ENCODE measurements at places on chromosomes 2 and 18.

DNA sequence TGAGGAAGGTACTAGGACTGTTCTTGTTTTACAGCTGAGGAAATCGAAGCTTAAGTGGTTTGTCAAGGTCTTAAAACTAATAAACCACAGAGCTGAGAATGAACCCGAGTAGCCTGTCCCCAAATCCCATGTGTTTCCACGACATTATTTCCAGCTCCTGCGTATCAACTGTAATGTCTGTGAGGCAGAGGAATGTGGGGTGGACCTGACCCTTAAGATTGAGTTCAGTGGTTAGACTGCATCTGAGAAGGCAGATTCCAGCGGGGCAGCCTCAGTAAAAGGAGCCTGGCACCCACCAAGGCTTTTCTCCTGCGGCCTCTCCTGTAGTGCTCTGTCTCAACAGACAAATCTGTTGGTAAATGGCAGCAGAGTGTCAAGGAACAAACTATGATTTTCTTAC is 81.9 kb upstream of the TMEM178A start:
- no peak for DNase-seq

DNA sequence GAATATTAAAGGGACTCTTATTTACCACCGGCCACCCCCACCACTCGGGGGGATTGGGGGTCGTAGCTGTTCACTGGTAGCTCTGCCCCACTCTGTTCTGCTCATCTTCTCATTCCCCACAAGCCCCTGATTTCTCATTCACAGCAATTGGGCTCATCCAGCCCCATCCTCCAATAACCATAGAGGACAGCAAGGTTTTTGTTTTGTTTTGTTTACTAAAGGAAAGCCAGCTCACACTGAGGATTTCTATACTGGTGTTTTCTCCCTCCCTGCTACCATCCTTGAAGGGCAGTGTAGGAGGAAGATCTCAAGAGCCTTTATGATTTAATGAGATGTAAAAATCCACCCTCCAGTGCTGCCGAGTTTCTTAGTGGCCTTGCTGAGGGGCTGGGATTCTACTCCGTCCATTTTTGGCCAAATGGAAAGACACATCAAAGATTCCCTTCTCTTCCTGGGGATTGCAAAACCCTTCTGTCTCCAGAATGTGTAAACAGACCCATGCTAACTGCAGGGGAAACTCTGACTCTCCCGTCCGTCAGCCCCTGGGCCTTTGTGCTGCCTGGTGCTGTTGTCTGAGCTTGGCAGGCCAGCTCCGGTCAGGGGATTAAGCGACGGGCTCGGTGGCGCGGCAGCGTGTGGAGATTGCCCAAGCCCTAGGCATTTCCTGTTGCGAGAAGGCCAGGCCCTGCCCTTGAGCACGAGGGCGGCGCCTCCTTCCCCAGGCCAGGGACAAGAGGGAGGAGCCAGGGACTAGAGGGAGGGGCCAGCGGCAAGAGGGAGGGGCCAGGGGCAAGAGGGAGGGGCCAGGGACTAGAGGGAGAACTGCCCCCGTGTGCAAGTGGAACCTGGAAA is 165.0 kb downstream of the ANTXR1 start:
- no peak for DNase-seq

- no peak for DNase-seq
Measured at GRCh38 chr2:36854241-36854640, 112.1 kb downstream of the STRN start.

DNA sequence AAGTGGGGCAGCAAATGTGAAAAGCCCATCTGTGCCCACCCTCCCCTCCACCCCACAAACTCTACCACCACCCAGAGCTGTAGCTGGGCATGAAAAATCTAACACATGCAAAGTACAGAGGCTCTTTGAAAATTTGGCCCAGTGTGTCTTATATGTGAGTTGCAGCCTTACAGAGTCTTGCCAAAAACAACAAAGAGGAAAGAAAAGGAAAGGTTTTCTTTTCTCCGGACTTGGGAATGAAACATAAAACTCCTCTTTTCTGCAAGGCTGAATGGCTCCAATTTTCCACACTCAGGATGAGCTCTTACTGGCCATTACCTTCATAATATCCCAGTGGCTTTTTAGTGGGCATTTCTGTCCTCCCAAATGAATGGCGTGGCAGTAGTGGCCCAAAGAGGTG is 27.9 kb upstream of the POU3F3 start:
- DNase-seq: no peak

GRCh38 chr2:38073211-38074057 is 2.5 kb downstream of the CYP1B1 start:
- DNase-seq: no peak

DNA sequence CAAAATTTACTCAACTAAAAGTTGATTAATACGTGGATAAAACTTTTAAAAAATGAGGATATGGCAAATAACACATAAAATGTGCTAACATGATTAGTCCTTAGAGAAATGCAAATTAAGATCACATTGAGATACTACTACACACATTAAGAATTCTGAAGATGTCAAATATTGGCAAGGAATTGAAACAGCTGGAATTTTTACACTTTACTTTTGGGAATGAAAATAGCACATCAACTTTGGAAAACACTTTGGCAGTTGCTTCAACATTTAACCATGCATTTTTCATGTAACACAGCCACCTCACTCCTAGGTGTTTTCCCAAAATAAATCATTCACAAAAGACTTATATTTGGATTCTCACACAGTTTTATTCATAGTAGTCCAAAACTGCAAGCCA is 687.9 kb upstream of the SETBP1 start:
- DNase-seq: no peak

- no peak for DNase-seq
Measured at GRCh38 chr18:7668392-7668791, 101.3 kb downstream of the PTPRM start.

GRCh38 chr2:98547092-98547790 is 61.1 kb downstream of the COA5 start:
- no peak for DNase-seq

- no peak for DNase-seq
Measured at GRCh38 chr2:210617732-210618330, 61.4 kb downstream of the CPS1 start.

- no peak for DNase-seq
Measured at GRCh38 chr2:109173311-109174171, 44.5 kb downstream of the SH3RF3 start.

DNA sequence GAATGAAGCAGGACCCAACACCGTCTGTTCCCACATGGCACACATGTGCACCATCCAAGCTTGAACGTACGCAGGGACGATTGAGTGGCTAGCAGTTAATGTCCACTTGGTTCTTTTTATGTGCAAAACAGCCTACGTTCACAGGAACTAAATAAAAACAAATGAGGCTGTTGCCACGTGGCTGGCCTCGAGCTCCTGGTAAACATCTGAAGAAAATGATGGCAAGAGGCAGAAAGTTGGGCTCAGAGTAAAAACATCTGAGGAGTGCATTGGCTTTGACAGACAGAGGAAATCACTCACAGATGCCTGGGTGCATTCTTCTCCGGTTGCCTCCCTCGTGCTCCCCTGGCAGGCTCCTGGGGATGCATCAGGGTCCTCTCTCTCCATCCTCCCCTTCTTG is 177.9 kb downstream of the NRP2 start:
- DNase-seq: no peak

- no peak for DNase-seq
Measured at GRCh38 chr2:177799531-177799930, 273.0 kb downstream of the PDE11A start.

GRCh38 chr2:145905371-145905770 is 1385.5 kb upstream of the ZEB2 start:
- no peak for DNase-seq

GRCh38 chr18:21327101-21327500 is 85.1 kb downstream of the GREB1L start:
- no peak for DNase-seq

GRCh38 chr2:84033347-84033974 is 425.6 kb downstream of the SUCLG1 start:
- DNase-seq: no peak

- DNase-seq: no peak
Measured at GRCh38 chr2:38925982-38926381, 36.3 kb downstream of the ARHGEF33 start.

- no peak for DNase-seq
Measured at GRCh38 chr2:71460595-71461303, 7.4 kb downstream of the DYSF start.

- DNase-seq: no peak
Measured at GRCh38 chr2:1740716-1741589, 3.4 kb downstream of the PXDN start.

DNA sequence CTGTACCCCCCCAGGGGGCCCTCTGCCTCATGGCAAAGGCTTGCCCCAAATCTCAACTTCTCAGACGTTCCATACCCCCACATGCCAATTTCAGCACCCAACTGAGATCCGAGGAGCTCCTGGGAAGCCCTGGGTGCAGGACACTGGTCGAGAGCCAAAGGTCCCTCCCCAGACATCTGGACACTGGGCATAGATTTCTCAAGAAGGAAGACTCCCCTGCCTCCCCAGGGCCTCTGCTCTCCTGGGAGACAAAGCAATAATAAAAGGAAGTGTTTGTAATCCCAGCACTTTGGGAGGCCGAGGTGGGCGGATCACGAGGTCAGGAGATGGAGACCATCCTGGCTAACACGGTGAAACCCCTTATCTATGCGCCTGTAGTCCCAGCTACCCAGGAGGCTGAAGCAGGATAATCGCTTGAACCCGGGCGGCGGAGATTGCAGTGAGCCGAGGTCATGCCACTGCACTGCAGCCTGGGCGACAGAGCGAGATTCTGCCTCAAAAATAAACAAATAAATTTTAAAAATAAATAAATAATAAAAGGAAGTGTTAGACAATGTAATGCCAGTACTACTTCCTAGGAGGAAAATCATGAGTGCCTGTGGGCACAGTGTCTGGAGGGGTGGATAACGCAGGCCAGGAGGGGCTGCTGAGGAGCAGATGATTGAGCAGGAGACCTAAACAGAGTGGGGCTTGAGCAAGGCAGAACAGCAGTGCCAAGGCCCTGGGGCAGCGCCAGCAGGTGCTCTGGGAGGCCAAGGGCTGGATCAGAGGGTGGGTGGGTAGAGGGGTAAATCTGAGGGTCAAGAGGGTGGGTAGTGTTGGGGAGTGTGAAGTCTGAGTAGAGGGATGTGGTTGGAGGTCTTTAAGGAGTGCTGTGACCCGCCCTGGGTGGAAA is 4.0 kb downstream of the ALPP start:
- no peak for DNase-seq

DNA sequence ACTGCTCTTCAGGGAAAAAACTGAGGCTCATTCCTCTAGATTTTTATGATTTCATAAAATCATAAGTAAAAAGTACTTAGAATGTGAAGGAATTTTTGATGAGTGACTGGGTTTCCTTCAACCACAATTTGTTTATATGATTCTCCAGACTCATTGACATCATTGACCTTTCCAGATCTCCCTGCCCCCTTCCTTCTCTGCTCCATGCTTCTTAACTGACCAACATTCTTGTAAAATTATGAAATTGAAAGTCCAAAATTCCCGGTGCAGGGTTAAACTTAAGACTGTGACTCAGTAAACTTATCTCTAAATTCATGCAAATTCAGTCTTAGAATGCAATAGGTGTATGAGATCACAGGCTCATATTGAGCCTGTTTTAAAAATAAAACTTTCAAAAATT is 648.9 kb downstream of the TDRD15 start:
- no peak for DNase-seq

GRCh38 chr2:27074738-27075565 is 3.5 kb upstream of the EMILIN1 start:
- no peak for DNase-seq

- DNase-seq: no peak
Measured at GRCh38 chr2:196607073-196607472, 32.4 kb upstream of the CCDC150 start.

DNA sequence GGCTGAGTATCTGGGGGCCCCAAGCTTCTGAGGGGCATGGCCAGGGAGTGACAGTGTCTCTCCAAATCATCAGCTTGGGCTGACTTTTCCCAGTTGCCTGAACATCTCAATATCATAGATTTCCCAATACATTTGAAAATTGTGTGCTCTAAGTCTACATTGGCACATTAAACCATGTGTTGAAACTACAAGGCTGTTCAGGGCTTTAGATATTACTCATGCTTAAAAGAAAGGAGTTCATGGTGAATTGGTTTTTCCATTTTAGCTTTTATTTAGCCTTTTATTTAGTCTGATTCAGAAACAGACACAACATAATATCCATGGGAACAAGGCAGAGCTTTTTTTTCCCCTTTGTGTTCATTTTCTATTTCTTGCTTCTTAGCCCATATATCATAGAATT is 49.9 kb upstream of the GALR1 start:
- DNase-seq: no peak

DNA sequence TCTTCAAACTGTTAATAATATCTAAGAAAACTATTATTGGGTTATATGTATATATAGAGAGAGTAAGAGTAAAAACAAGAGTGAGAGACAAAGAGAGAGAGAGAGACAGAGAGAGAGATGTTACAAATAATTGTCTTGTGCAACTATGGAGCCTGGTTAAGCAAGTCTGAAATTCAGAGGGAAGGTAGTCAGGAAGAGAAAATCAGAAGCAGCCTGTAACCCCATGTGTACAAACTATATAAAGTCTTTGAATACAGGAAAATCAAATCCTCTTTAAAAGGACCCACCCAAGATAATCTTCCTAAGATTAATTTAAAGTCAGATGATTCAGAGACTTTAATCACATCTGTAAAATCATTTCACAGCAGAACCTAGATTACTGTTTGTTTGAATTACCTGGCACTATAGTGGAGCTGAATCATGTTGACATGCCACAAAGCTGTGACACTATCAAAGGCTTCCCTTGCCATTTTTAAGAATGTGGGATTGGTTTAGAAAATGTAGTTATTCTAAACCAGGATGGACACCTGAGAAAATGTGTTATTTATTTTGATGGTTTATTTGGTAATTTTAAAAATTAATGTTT is 301.7 kb upstream of the FSIP2 start:
- no peak for DNase-seq

GRCh38 chr2:197167608-197168314 is 142.8 kb downstream of the ANKRD44 start:
- DNase-seq: no peak

- no peak for DNase-seq
Measured at GRCh38 chr2:236816197-236817170, 246.9 kb downstream of the ACKR3 start.

DNA sequence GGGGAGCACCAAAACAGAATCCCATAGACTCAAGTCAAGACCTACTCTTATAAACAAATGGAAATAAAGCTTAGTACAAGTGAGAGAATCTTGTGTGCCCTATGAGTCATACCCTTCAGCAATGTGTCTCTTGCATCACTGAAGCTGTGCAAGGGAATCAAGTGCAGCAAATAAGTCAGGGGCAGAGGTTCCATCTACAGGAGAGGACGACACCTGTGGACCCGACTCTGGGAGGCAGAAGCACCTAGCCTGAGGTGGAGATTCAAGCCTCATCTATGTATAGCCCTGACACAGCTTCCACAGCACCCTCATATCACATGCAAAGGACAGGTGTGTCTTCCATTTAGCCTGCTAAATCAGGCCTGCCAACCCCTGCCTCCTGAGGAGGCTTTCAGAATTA is 298.2 kb downstream of the CNTNAP5 start:
- DNase-seq: no peak
